Right renal cortex interstitium (tissue), 3 donors: ENCODE measurements at places on chromosomes 6 and 20. TPM values are rescaled to one million over a fixed set of nuclear protein-coding genes. Genes with fewer than 3 reads are reported as not detected.
A peak's percentile ranks its signal among the peaks of the same experiment; 100 is the strongest.

DNA sequence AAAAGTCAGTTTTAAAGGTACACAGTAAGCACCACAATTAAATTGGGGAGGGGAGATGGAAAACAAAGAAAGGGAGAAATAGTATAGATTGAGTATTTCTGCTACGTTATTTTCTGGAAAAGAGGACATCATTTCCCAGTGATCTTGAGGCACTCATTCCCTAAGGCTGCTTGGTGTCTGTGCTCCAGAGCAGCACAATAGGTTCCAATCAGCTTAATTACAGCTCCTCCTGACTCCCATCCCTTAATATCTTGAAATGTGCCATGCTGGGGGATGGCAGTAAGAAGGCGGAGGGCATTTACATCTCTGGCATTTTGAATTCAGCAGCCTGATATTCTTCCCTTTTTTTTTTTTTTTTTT, 39.5 kb upstream of the BEND3 start:
- DNase-seq = no peak

The CASS4 gene
- 3.6 TPM for polyA plus RNA-seq

- DNase-seq = no peak
Measured at GRCh38 chr6:109738255-109738654, 47.2 kb downstream of the FIG4 start.

- no peak for DNase-seq
Measured at GRCh38 chr6:78528926-78529325, 338.4 kb upstream of the IRAK1BP1 start.

DNA sequence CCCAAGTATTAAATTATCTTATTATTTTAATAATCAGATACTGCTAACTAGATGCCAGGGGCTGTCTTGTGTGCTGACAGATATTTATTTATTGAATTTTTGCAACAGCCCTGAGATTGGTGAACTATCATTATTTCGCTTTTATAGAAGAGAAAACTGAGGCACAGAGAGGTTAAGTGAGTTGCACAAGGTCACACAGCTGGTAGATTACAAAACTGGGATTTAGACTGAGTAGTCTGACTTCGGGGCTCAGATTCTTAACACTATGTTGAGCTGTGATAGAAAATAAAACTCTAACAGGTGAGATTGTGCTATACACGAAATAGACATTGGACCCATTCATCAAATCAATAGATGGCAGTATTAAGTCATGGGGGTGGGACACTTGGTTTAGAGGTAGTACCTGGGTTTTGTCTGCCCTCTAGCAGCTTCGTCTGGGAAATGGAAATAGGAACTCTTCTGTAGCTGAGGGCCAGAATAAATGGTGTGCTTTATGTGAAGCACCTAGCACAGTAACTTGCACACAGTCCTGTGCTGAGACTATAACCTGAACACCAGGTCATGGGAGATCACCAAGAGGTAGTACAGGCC, 113.4 kb downstream of the B3GAT2 start:
- no peak for DNase-seq

DNA sequence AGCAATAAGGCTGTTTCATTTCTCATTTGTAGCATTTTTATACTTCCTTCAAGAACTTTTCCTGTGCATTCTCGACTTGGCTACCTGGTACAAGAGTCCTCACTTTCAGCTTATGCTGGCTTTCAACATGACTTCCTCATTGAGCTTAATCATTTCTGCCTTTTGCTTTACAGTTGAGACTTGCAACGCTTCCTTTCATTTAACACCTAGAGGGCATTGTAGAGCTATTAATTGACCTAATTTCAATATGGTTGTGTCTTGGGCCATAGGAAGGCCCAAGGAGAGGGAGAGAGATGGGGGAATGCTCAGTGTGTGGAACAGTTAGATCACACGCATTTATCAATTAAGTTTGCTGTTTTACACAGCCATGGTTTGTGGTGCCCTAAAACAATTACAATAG, 37.2 kb downstream of the SLC22A2 start:
- DNase-seq = no peak

DNA sequence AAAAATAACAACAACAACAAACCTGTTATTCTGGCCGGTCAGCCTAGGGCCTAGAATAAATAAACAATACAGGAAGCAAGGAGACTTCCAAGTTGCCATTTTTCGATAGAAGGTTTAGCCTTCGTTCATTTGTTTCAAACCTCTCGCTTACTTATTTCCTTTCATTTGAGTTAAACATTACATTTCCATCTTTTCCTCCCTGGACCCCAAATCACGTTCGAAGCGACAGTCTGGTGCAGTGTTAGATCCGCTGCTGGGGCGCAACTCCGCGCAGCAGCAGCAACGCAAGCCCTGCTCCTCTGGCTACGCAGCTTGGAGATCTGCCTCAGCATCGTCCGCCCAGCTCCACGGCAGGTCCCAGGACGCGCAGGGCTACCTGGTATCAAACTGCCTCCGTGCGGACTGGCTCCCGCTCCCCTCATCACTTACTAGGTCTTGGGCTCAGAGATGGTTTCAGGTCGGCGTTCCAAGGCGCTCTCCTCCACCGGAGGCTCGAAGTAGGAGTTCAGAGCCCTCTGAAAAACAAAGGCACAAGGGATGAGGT, 530 bp downstream of the TDP2 start:
- peak; percentile 55 for DNase-seq

DNA sequence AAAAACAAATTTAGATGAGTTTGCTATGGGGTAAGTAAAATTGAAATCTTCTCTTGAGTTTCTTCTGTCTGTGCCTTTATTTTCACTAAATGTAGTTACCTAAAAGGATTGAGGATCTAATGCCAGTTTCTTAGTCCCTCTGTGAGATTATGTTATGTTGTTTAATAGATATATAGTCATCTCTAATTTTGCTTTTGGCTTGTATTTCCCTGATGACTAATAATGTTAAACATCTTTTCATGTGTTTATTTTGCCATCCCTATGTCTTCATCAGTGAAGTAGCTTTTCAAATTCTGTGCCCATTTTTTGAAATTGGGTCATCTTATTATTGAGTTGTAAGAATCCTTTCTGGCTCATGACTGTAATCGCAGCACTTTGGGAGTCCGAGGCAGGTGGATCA, 13.7 kb downstream of the QRSL1 start:
- no peak for DNase-seq

The TNFAIP3 gene
- 10.7 TPM for polyA plus RNA-seq

The MYT1 gene
- 0.35 TPM for polyA plus RNA-seq

DNA sequence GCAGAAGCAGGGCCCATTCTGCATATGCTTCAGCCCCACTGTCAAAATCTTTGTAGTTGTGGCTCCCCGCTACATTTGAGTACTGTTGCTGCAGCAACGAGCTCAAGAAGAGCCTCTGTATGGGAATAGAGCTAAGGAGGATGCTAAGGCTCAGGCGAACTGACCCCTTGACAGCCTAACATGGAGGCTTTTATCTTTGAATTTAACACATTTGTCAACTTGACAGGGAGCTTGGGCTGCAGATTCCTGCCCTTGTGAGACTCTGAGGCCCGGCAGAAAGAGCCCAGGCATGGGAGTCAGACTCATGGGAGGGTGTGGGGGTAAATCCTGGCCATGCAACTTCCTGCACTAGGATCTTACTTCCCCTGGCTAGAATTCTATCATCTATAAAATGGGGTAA, 278.7 kb upstream of the CITED2 start:
- DNase-seq = no peak

DNA sequence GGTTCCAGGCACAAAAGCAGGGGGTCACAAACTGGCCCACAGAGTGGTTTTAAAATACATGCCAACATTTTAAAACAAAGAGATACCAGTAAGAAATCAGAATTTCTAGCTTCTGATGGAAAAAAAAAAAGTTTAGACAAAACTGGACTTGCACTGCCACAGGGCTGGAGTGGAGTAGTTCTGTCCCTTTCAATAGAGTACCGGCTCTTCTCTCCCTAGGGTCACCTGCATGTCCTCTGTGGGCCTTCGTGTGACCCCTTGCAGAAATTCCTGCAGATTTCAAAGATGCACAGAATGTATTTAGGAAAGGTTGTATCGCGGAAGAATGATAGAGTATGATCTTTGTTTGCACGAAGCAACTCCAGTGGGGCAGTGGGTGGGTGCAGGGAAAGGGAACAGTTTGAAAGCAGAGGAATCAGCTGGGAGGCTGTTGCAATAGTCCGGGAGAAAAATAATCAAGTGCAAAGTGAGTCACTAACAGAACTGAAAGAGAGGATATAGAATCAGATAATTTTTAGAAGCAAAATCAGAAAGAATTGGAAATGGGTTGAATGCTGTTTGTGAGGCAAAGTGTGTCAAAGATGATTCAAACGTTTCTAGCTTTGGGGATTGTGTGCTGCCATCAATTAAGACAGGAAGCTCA, 97.3 kb upstream of the STXBP5 start:
- DNase-seq = no peak

GRCh38 chr6:16511040-16511660, 250.1 kb downstream of the ATXN1 start:
- no peak for DNase-seq

DNA sequence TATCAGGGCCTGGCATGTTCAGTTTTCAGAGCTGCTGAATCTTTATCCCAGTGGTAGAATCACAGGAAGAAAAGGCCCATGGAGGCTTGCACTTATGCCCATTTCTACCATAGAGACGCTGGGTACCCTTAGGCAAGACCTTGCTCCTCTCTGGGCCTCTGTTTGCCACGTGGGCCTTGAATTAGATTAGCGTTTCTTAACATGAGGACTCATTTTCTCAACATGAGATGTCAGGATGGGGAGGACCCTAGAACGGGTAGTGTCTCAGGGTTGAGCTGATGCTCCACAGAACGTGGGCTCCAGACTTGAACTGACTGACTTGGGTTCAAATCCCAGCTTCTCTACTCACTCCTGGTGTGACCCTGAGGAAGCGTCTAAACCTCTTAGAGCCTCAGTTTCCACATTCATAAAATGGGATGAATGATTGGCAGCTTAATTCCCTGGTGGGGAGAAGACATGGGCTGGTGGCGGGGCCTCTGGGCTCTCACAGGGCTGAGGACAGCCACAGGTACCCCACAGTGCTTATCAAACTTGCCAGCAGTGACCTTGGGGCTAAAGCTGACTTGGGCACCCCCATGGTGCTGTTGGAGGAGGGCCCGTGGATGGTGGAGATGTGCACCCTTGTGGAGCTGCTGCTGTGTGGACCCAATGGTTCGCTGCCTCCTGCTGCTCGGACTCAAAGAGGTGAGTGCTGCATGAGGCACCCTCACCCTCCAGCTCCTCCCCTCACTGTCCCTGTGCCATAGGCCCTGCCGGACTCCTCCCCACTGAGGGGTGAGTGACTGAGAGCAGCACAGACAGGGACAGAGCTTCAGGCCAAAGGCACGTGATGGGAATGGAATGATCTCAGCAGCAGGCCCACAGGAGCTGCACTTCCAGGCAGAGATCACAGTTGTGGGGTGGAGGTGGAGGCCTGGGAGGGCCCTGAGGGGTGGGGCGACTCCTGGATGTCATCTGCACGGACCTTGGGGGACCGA, 28.2 kb downstream of the SUN5 start:
- DNase-seq = no peak

The KCNK15 gene
- 0.11 TPM for polyA plus RNA-seq

DNA sequence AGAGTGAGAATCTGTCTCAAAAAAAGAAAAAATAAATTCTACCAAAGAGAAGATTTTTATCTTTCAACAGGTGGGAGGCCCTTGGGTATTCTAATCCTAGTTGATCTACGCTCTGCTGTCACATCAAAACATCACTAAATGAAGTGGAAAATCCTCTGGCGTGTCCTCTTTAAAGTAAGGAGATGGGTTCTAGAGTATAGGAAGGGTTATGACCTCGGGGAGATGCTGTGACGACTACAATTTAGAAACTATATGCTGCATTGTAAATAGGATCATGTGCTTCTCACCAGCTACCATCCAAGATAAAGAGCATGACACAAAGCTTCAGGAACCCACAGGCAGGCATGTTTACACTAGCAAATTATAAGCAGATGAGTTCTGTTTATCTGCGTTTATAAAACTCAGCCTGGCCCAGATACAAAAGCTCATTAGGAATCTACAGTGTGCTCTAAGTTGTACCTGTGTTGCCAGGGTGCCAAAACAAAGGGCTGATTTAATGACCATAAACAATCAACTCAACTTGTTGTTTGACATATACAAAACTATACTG, 197.1 kb upstream of the PLN start:
- DNase-seq = no peak

The MDFI gene
- polyA plus RNA-seq = 37.5 TPM

GRCh38 chr6:16059496-16059895, 69.4 kb upstream of the MYLIP start:
- no peak for DNase-seq

The PAK5 gene
- 0.49 TPM for polyA plus RNA-seq

DNA sequence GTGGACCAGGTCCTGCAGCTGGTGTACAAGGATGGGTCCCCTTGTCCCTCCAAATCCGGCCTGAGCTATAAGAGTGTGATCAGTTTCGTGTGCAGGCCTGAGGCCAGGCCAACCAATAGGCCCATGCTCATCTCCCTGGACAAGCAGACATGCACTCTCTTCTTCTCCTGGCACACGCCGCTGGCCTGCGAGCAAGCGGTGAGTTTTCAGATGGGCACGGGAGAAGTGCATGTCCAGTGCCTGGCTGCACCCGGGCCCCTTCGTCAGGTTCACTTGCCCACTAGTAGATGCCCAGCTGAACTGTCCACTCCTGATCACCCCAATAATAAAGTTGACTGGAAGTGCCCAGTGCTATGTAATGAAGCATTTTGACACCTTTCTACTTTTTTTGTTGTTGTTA, 48.3 kb upstream of the SLC22A1 start:
- no peak for DNase-seq
